ENCODE measurements at places on chromosomes 4 and X. TPM values are rescaled to one million over a fixed set of nuclear protein-coding genes. Genes with fewer than 3 reads are reported as not detected.

The HCFC1 gene
- total RNA-seq, result 56.5 TPM

The POF1B gene
- 46.1 TPM for total RNA-seq

The DCAF4L1 gene
- total RNA-seq, result not detected

The IBSP gene
- not detected for total RNA-seq

The PABPC1L2A gene
- total RNA-seq, result not detected

The FMR1NB gene
- not detected for total RNA-seq

The EVC gene
- total RNA-seq, result 4.6 TPM

The CITED1 gene
- not detected for total RNA-seq

The SERPINA7 gene
- not detected for total RNA-seq

The THAP9 gene
- 5.0 TPM for total RNA-seq

The SOX3 gene
- not detected for total RNA-seq

The NPY5R gene
- total RNA-seq, result 1.2 TPM

The HSFX4 gene
- not detected for total RNA-seq

The KLHL34 gene
- 2.1 TPM for total RNA-seq

The GLOD5 gene
- 9.9 TPM for total RNA-seq

The RS1 gene
- total RNA-seq, result not detected

The LPAR4 gene
- total RNA-seq, result not detected

The HERC6 gene
- 8.2 TPM for total RNA-seq

The ZNF81 gene
- 18.3 TPM for total RNA-seq

The PSAPL1 gene
- not detected for total RNA-seq

The GAR1 gene
- 11.5 TPM for total RNA-seq

The FGF2 gene
- 2.4 TPM for total RNA-seq

The SPP1 gene
- 3.0 TPM for total RNA-seq

The WDFY3 gene
- 49.5 TPM for total RNA-seq

The BCORL1 gene
- 7.3 TPM for total RNA-seq

The BMX gene
- 5.4 TPM for total RNA-seq

The MAOA gene
- total RNA-seq, result 390 TPM

The CXCR3 gene
- 1.9 TPM for total RNA-seq

The CTAG1B gene
- not detected for total RNA-seq

The MCF2 gene
- 0.06 TPM for total RNA-seq

The SYNPO2 gene
- 804 TPM for total RNA-seq

The CDKL2 gene
- total RNA-seq, result 1.6 TPM

The REELD1 gene
- not detected for total RNA-seq

The VSIG4 gene
- total RNA-seq, result 80.5 TPM

The APLN gene
- 0.41 TPM for total RNA-seq

The KDR gene
- total RNA-seq, result 2.4 TPM

The SPANXB1 gene
- total RNA-seq, result not detected

The TCEAL3 gene
- 3.3 TPM for total RNA-seq

The XAGE1A gene
- total RNA-seq, result not detected

The DHX15 gene
- total RNA-seq, result 118 TPM

The FAM236A gene
- total RNA-seq, result not detected

The TCEAL6 gene
- total RNA-seq, result not detected
